ENCODE measurements at places on chromosomes 1 and 21. TPM values are rescaled to one million over a fixed set of nuclear protein-coding genes. Genes with fewer than 3 reads are reported as not detected.

MYOM3 gene
- total RNA-seq: 0.70 TPM

RPTN gene
- total RNA-seq: not detected

COL9A2 gene
- total RNA-seq: 3.4 TPM

GRCh38 chr1:48693674-48694320 lies 82.9 kb downstream of the BEND5 start:
- DNase-seq: no peak

DNA sequence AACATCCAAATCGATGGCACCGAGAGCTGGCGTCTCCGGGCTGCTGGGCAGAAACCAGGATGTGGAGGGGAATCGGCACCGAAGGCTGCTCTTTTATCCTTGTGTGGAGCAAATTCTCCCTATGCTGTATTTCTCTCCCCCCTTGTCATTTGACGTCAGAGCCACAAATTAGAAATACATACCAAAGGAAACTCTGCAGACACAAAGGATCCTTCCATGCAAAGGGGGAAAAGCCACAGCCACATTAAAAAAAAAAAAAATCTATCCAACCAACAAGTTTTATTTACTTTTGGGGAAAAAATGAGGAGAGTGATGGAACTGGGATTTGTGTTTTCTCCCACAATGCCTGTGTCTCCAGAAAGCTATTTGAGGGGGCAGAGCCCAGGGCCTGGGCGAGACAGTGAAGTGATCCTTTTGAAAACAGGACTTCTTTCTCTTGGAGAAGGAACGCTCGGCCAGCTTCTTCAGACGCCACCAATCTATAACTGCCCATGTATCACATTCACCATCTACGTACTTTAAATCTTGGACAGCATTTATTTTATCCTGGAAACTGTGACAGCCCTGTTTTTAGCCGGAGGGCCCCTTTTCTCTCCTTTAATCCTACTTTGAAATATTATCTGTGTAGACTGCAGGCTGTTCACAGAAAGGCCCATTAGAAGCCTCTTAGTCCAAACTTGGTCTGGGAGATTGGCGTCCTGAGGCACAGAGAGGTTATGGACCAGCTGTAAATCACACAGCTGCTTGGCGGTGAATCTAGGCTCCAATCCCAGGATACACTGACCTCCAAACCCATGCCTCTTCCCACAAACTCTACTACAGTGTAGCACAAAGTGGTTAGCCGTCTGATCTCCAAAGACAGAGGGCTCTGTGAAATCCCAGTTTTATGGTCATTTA lies 4.5 kb downstream of the KANK4 start:
- no peak for DNase-seq

GRCh38 chr1:14815175-14815877 lies 216.8 kb downstream of the KAZN start:
- no peak for DNase-seq

GRCh38 chr1:54972436-54972835 lies 8.0 kb upstream of the TMEM61 start:
- no peak for DNase-seq

DNA sequence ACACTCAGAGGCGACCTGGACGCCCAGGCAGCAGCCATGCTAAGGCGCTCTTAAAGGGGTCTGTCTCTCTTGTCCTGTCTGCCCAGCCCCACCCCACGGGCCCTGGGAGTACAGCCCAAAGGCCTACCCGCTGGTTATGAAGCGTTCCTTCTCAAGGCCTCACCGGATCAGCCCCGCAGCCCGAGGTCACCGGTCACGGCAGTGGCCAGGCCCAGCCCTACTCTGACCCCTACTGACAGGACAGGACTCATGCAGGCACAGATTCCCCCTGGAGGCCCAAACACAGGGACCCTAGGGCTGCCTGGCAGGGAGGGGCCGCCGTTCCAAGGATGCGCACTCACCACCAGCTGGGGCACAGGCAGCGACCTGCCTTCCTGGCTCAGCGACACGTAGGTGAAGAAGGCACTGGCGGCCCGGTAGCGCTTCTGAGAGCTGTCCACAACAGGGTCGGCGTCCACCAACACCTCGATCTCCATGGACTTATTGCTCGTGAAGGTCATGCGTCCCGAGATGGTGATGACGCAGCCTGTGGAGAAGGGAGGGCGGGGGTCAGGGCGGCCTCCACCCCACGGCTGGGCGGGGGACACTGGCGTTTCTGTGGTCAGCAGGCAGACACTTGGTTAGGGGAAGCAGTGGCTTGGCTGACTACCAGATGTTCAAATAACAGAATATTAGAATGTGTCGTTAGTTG lies 20.0 kb upstream of the GPR153 start:
- DNase-seq: peak; percentile 18

- DNase-seq: no peak
Measured at GRCh38 chr1:205137901-205138300, 16.1 kb upstream of the RBBP5 start.

DNA sequence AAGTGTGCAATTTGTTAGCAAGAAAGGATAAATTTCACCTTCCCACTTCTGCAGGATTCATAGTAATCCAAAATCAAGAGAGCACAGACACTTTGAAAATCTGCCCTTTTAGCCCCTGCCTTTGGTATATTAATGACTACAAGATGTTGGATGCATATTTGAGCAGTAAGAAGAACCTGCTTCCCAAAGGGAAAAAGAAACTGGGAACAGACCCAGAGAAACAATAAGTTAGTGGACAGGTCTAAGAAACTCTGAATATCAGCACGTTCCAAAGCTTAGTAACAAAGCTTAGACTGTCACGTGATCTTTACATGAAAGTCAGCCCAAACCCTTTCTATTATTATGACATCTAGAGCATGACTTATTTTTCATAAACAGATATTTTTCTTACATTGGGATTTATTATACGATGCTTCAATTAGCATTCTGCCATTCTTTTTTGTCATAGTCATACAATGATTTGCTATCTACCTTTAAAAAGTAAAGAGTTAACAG lies 390.9 kb upstream of the ADGRL2 start:
- DNase-seq: no peak

CLCNKB gene
- 19.0 TPM for total RNA-seq

DNA sequence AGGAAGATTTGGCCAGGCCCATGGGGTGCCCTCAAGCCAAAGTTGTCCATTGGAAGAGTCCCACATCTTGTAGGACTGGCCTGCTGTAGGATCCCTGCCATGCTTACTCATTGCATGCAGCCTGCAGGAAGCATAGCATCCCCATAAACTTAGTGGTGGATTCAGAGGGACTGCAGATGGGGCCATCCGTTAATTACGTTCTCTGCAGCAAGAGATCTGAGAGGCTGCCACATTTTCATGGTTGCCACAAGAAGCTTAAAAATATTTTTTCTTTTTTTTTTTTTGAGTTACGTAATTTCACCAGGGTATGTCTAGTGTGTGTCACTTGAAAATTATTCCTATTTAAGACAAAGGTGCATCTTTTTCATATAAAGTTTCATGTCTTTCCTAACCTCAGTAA lies 329.7 kb upstream of the USP24 start:
- no peak for DNase-seq

DNA sequence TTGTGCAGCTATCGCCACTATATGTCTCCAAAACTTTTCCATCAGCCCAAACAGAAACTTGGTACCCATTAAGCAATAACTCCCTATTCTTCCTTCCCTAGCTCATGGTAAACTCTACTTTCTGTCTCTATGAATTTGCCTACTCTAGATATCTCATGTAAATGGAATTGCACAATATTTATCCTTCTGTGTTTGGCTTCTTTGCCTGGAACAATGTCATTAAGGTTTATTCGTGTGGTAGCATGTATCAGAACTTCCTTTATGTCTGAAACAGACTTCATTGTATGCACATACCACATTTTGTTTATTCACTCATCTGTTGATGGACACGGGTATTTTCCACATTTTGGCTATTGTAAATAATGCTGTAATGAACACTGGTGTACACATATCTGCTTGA lies 40.7 kb upstream of the CD34 start:
- DNase-seq: peak; percentile 8

CSDE1 gene
- total RNA-seq: 512 TPM

DNA sequence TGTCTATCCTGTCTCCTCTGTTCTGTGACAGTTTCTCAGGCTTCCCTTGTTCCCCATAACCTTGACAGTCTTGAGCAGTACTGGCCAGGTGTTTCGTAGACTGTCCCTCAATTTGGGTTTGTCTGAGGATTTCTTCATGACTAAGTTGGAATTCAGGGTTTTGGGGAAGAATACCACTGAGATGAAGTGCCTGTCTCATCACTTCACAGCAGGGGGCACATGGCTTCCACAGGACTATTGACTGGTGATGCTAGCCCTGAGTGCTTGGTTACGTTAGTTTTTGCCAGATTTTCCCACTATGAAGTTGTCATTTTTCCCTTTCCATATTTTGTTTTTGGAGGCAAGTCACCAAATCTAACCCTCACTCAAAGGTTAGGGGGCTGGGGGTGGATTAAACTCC lies 45.7 kb downstream of the CDCP2 start:
- DNase-seq: no peak

DNA sequence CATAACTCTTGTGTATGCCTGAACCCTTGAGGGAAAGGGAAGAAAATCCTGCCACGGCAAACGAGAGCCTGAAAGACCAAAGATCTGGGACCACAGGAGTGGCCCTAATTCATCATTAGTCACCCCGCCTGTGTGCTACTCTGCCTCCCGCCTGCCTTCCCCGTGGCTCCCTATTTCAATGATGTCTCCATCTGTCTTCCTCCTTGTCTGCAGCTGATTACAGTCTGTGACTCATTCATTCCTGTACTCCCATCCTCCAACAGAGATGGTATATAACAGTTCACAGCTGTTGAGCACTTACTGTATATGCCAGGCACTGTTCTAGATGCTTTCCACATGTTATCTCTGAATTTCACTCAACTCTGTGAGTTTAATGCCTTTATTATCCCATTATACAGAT lies 96.6 kb downstream of the SEC16B start:
- DNase-seq: no peak

DNA sequence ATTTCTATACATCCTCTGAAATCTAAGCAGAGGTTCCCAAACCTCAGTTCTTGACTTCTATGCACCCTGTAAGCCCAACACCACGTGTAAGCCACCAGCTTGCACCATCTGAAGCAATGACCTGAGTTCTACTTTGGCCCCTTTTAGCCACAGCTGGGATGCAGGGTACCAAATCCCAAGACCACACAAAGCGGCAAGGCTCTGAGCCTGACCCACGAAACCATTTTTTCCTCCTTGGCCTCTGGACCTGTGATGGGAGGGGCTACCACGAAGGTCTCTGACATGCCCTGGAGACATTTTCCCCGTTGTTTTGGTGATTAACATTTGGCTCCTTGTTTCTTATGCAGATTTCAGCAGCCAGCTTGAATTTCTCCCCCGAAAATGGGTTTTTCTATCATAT lies 38.8 kb downstream of the STXBP3 start:
- no peak for DNase-seq

DNA sequence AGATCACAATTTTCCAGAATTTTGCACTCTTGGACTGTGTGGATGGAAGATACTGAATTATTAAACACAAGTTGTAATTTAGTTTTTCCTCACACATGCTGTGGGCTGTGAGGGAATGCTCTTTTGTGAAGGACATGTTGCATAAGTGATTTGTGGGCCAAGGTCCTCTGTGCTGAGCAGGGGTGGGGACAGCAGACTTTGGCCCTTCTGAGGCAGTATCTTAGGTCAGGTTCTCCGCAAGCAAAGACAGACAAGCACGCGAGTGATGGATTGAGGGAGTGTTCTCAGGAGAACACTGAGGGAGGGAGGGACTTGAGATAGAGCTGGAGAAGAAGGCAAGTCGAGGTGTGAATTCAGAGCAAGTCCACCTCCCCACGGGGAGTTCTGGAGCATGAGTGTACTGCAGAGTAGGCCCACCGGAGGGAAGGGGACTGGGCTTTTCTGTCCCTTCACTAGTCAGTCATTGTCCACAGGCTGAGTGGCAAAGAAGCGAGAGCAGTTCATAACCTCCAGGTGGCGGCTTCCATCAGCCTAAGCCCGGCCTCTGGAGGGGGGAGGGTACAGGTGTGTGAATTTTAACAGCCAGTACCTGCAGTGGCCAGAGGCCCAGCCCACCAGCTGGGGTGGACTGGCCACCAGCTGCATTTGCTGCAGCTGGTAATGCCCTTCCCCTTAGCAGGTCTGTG lies 19.1 kb upstream of the CD101 start:
- DNase-seq: no peak

Measured in cardiac muscle cell (in vitro differentiated cells and primary cell).